NCI-H2171 treated with DMSO at 0.1 percent for 48 hours (cell line): ENCODE measurements at places on chromosomes 7 and 10.

GRCh38 chr7:44824894-44825526 lies 22.9 kb downstream of the H2AZ2 start:
- DNase-seq, result no peak

DNA sequence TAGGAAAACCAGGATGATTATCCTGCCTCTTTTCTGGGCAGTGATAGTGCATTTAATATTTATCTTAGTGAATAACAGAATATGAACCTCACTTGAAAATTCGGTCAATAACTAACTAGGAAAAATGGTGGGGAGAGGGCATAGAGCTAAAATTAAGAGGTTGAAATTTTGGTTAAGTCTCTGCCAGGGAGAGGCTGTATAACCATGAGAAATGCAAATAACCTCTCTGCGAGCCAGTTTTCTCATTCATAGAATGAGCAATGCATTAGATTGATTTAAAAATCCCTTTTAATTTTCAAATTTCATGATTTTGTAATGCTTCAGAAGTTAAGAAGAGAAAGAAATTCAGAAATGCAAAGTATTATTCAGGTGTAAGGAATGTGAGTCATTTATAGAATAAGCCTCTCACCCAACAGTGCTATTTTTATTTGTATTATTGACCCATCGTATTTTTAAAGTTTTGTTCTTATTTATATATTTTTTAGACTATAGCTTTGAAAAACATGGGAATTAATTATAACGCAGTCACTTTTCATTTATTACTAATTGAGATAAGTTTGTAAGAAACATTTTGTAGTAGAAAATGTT lies 104.7 kb downstream of the PHF14 start:
- no peak for DNase-seq

DNA sequence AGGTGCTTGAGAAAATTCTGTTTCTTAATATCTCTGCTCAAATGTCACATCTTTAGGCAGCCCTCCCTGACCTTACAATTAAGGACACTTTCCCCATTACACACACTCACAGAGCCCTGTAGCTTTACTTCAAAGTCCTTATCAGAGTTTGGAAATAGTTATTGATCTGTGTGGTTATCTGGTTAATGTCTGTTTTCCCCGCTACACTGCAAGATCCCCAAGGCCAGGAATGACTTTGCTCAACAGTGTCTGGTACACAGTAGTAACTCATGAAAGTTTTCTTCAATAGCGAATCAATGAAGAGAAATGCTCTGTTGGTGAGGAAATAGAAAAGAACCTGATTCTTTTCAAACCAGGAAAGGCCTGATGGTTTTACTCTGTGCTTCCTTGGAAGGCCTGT lies 554.4 kb downstream of the REEP3 start:
- DNase-seq, result no peak

GRCh38 chr7:41943094-41943577 lies 240.2 kb upstream of the INHBA start:
- DNase-seq, result peak; percentile 19

- no peak for DNase-seq
Measured at GRCh38 chr10:27319752-27320431, 79.3 kb upstream of the ACBD5 start.

- DNase-seq, result no peak
Measured at GRCh38 chr10:70753841-70754621, 31.1 kb downstream of the TBATA start.

DNA sequence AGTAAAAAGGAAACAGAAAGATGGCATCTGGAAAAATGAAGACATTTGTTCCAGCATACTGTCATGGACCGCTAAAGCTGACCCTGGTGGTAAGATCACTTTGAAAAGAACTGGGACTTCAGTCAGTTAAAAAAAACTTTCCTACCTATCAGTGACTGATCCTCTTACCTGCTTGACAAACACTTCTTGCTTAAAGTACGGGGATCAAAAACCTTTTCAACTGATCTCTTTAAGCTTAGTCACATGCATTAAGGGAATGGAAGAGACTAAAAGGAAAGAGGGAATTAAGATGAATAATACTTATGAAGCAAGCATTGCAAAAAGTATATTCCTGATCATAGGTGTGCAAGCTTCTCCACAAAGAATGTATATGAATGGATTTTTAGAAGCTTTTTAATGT lies 42.1 kb downstream of the MTERF1 start:
- no peak for DNase-seq

DNA sequence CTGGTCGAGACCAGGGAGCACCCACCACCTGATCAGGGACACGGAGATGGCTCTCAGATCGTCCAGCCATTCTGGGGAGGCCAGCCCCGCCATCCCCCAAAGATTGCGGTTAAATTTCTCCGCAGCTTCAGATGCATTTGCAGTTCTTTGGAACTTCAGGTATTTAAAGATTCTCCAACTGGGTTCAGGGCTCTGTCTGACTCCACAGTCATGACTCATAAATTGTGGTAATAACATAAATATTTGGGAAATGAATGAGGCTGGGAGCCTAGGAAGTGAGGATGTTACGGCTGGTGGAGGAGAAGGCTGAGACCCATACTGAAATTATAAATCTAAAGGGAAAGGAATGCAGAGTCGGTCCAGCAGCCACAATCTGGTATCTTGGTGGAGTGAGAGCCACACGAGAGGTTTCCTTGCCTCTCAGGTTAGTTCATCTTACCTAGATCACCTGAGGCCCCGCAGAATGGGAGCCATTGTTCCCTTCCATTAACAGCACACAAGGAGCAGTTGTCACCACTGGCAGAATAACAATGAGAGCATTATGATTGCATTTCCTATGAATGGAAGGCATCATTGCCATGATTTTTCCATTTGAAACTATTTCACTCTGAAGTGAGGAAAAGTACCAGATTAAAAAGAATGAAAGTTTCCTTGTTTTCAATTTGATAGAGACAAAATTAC lies 26.7 kb upstream of the DNAJB6 start:
- no peak for DNase-seq

- DNase-seq, result no peak
Measured at GRCh38 chr7:39587393-39587792, 21.2 kb downstream of the YAE1 start.

DNA sequence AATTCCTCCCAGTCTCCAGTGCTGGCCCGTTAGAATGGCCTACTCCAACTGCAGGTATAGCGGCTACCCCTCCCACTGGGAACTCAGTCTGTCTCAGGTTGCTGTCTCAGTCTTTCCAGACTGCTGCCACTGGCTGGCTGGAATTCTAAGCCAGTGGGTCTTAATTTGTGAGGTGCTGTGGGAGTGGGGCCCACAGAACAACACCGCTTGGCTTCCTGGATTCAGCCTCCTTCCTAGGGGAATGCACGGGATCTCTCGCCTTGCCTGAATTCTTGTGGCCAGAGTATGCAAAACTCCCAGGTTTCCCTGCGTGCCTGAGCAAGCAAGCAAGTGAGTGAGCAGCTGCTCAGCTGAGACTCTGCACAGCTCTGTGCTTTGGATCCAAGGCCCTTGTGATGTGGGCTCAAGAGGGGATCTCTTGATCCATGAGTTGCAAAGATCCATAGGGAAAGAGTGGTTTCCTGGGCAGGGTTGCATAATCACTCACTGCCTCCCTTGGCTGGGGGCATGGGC lies 41.5 kb upstream of the GPR141 start:
- DNase-seq, result peak; percentile 56

- DNase-seq, result no peak
Measured at GRCh38 chr7:33872870-33873269, 32.5 kb upstream of the BMPER start.

DNA sequence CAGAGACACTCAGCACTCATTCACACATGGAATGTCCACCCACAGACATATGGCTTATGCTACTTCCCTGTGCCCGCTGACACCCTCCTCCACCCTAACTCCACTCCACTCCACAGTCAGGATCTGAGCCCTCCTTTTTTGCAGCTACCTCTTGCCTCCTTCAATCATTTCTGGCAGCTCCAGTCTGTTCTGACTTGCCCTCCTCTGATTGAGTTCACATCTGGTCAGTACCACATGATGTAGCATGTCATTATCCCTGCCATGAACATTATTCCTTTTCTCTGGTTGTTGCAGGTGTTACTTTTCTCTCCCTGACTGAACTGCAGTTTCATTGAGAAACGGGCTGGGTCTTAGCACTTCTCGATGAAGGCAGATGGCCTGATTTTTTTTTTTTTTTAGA lies 130.1 kb upstream of the EGR2 start:
- peak; percentile 60 for DNase-seq

DNA sequence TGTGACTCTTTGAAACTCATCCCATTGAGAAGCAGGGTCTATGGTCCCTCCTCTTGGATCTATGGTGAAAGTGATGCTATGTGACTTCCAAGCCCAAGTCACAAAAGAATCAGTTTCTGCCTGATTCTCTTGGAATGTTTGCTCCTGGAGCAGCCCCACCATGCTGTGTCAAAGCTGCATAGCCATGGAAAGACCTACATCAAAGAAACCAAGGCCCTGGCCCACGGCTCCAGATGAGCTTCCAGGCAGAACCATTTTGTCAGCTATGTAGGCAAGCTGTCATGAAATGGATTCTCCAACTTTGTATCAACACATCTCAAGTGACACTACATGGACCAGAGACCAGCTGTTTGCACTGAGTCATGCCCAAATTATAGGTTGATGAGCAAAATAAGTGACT lies 77.0 kb downstream of the AASS start:
- no peak for DNase-seq

DNA sequence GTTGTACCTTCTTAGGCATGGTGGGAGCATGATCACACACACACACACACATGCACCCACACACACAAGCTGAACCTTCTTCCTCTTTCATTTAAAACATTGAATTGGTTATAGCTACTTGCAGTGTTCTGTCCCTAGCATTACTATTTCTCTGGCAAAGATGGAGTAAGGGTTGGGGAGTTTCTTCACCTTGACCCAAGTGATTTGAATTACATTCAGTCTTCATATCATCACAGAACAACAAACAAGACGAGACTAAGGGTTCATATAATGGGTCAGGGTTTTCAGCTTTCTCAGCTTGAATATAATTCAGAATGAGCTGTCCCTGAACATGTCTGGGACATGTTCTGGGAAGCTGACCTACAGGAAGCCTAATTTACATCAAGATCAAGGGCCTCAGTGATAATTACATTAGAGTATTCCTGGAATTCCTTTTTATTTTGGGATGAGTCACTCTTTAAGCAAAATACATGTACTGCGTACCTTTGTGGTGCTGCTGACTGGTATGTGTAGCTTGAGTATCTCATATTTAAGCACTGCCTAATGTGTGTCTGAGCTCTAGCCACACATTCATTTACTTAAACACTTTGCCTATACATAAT lies 213.5 kb upstream of the TMEM229A start:
- DNase-seq, result no peak

- DNase-seq, result no peak
Measured at GRCh38 chr10:44689368-44689767, 221.8 kb upstream of the TMEM72 start.

DNA sequence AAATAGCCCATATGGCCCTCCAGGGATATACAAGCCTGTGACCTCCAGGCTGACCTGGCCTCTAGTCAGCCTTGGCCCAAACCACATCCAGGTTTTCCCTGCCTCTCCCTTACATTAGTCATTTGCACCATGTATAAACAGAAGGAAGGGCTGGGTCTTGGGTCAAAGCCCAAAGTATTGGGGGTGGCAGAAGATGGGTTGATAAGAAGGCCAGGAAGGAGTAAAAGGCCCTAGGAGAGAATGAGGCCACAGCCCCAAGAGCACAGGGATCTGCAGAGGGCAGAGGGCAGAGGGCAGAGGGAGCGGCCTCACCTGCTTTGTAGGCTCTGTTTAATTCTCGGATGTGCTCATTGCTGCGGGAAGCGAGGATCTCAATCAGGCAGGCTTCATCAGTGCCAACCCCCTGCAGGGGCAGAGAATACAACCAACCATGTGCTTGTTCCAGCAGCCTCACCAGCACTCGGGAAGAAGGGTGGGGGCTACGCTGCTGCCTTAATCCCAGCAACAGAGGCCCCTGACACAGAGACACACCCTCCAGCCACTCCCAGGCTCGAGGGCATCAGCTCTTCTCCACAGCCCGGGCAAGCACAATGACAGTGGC lies 31.3 kb downstream of the PLAC9 start:
- DNase-seq, result no peak

GRCh38 chr10:117221156-117221711 lies 19.7 kb upstream of the SLC18A2 start:
- peak; percentile 8 for DNase-seq

GRCh38 chr10:97590748-97591495 lies 1.4 kb downstream of the C10orf62 start:
- DNase-seq, result peak; percentile 64

DNA sequence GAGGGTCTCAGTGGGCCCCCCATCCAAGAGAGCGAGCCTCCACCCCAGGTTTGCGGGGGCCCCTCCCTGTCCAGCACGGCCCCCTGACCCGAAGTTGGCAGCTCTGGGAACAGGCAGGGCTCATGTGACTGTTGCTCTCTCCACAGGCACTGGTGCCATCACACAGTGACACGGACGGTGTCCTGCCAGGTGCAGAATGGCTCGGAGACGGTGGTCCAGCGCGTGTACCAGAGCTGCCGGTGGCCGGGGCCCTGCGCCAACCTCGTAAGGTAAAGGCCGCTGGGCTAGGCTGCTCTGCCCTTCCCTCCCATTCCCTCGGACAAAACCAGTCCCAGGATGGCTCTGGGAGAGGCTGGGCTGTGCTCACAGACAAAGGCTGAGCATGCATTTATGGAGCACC lies 57.2 kb downstream of the COL26A1 start:
- DNase-seq, result no peak

- no peak for DNase-seq
Measured at GRCh38 chr7:44117801-44118429, 5.4 kb downstream of the POLD2 start.

DNA sequence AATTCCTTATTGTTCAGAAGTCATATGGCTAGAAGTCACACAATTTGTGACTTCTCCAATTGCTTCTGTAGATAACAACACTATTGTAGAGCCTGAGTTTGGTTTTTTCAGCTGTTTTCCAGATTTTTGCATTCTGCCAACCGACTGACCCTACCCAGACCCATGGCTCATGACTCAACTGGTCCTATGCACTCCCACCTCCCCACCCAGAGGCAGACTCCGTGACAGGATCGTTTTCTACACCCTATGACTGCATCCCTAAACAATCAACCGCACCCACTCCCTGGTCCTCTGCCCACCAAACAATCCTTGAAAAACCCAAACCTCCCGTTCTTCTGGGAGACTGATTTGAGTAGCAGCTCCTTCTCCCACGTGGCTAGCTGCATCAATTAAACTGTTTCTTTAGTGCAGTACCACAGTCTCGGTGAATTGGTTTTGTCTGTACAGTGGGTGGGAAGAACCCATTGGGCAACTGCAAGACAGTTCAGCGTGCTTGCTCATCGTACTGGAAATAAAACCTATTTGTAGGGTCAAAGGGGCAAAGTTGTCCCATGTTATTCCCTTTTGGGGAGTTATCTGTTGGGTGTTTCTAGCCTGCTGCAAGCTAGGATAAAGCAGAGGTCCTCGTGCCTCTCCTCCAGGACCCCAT lies 150.3 kb upstream of the FAM20C start:
- DNase-seq, result no peak

GRCh38 chr10:113732966-113733365 lies 18.5 kb upstream of the PLEKHS1 start:
- DNase-seq, result no peak

DNA sequence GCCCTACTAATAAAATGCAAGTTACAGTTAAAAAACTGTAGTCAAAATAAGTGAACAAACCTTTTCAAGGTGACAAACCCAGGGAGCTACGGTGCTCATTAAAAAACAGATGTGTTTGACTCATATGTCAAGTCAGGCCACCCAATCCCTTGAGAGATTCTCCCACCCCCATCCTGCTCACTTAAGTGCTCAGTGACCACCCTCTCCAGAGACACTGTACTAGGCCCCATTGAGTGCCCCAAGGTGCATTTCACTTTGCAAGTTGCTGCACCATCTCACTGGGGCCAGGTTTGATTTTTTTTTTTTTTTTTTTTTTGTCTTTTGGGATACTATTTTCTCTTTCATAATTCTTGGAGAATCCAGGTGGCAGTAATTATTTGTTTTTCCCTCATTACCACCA lies 1.9 kb downstream of the ERV3-1 start:
- DNase-seq, result no peak
